ENCODE measurements at places on chromosomes 2 and 18.

- DNase-seq, result no peak
These were observed 67.9 kb upstream of the THOC1 start for GRCh38 chr18:335733-336132.

DNA sequence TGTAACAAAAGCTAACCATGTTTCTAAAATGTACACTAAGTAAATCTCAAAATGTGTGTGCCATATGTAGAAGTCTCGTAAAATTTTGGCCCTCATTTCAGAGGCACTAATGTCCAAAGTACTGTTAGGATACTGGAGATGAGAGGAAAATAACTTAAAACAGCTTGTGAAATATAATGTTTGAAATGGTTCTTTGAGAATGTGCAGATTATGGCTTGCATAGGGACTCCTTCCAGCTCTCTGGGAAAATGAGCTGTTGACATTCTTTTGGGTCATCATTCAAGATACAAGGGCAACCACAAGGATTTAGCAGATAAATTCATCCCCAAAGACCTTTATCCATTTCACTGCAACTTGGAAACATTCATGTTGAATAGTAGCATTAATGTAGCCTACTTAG is 38.1 kb upstream of the OTX1 start:
- no peak for DNase-seq

DNA sequence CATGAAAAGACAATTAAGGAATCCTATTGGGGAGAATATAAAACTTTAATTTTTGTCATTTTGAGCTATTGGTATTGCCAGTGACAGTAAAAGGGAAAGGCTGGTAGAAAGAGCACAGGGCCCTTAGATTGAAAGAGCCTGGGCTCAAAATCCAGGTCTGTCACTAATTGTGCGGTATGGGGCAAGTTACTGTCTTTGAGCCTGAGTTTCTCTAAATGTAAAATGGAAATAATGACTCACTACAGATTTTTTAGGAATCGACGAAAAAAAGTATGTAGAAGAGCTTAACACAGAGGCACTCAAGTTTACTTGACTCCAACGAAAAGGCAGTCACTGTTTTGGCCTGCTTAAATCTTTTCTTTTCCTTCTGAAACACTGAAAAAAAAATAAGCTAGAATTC is 7.0 kb downstream of the NDUFV2 start:
- no peak for DNase-seq

DNA sequence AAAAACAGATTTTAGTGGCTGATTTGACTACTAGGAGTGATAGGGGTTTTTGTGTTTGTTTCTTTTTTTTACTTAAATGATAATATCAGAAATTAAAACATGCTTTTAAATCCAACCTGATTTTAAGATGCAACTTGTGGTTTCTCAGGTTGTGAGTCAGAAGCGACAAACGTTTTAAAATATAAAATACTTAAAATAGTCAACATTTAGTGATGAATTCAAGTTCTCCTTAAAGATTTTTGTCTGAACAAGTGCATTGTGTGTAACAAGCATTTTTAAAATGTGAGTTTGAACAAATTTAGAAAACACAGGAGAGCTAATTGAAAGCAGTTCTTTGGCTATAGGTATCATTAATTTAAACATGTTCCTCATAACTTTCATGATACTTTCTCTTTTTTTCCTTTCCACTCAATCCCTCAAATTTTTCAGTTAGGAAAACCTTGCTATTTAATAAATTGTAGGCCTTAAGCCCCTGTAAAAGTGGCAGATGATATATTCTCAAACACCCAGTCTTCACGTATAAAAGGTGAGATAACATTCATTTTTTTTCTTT is 3.6 kb downstream of the TBR1 start:
- DNase-seq, result no peak

Data from endodermal cell (in vitro differentiated cells).